ENCODE measurements at places on chromosomes 3 and 15. TPM values are rescaled to one million over a fixed set of nuclear protein-coding genes. Genes with fewer than 3 reads are reported as not detected.

Gene RNF168
- total RNA-seq = 8.9 TPM

Gene CAV3
- not detected for total RNA-seq

Gene EBLN2
- total RNA-seq = 11.5 TPM

Gene PRSS50
- total RNA-seq = 3.1 TPM

DNA sequence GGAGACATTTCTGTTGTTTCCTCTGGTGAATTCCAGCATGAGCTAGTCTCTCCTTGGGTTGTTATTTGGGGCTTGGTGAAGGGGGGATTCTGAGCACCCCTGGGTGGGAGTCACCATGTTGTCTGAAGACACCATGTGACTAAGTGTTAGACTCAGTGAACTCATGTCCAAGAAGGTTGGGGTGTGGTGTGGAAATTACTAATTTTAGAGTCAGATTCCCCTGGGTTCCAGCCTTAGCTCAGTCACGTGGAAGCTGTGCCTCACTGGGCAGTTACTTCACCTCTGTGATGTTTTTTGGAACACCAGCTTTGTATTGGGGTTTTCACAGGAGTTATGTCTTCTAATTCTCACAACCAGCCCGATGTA, 171.5 kb downstream of the RPLP1 start:
- no peak overlapping the region for H3K27ac ChIP-seq
- H3K4me3 ChIP-seq = no peak overlapping the region
- no peaks in the 10 kb centered on the region for H3K27me3 ChIP-seq

DNA sequence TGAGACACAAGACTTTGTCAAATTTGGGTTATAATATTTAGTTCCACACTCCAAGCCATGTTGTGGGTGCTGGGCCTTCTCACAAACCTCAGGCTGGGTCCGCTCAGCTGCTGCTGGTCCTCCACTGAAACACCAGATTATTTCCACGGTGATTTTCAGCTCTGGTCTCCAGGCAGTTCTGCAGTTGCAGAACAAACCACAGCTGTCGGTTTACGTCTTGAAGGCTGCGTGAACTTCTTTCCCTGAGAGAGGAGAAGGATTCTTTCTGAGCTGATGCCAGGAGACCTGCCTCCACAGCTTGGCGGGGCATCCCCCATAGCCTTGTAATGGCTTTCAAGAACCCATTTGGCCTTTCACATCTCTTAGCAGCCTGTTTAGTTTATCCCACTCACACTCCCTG, 16.2 kb downstream of the GALNT15 start:
- no peak overlapping the region for H3K27ac ChIP-seq
- H3K27me3 ChIP-seq = no peaks in the 10 kb centered on the region
- no peak for DNase-seq
- no peak overlapping the region for H3K4me3 ChIP-seq
- H3K36me3 ChIP-seq = no peaks in the 10 kb centered on the region

DNA sequence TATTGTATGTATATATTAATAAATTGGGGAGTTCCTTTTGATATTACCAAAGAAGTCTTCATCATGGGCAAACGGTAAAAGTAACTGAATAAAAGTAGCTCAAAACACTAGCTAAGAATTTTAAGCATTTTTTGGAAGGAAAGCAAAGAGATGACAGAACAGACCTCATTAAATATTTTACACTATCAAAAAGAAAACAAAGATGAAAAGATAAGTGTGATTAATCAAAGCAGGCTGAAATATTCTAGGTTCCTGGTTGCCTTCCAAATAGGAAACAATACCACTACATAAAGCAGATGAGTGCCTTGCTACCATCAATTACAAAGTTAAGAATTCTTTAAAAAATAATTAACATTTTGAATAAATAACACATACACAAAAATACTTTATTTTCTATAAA, 3.6 kb downstream of the NKIRAS1 start:
- no peak overlapping the region for H3K4me3 ChIP-seq
- DNase-seq = no peak
- no peaks in the 10 kb centered on the region for H3K27me3 ChIP-seq
- H3K36me3 ChIP-seq = peaks cover 2% of the 10 kb centered on the region
- H3K27ac ChIP-seq = no peak overlapping the region
- peaks cover 23% of the 10 kb centered on the region for H3K4me1 ChIP-seq

DNA sequence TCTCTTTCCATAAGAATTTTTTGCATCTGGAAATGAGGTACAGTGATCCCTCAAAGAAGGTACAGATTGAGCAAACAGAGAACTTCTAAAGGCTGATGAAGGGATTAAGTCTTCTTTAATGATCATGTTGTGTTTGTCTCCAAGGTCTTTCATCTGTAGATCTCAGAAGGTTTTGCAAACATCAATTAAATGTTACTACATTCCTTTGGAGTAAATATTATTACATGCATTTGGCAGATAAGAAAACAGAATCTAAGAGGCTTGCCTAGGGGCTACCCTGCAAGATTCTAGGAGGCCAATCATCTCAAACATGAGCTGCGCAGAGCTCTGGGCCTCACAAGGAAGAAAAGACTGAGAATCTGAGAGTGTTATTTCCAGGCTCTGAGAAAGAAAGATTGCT, 70.9 kb upstream of the LPP start:
- H3K27me3 ChIP-seq = no peaks in the 10 kb centered on the region
- H3K36me3 ChIP-seq = no peaks in the 10 kb centered on the region
- H3K4me3 ChIP-seq = no peak overlapping the region
- DNase-seq = no peak
- no peaks in the 10 kb centered on the region for H3K4me1 ChIP-seq

- H3K4me1 ChIP-seq = peaks cover 22% of the 10 kb centered on the region
- H3K27me3 ChIP-seq = no peaks in the 10 kb centered on the region
- no peak overlapping the region for H3K27ac ChIP-seq
- H3K4me3 ChIP-seq = no peak overlapping the region
These were observed 26.7 kb downstream of the FLNB start for GRCh38 chr3:58034738-58035523.

GRCh38 chr3:189158034-189158433, 13.7 kb upstream of the TPRG1 start:
- no peak overlapping the region for H3K4me3 ChIP-seq
- no peaks in the 10 kb centered on the region for H3K36me3 ChIP-seq
- H3K27me3 ChIP-seq = no peaks in the 10 kb centered on the region
- no peaks in the 10 kb centered on the region for H3K4me1 ChIP-seq
- no peak for DNase-seq

DNA sequence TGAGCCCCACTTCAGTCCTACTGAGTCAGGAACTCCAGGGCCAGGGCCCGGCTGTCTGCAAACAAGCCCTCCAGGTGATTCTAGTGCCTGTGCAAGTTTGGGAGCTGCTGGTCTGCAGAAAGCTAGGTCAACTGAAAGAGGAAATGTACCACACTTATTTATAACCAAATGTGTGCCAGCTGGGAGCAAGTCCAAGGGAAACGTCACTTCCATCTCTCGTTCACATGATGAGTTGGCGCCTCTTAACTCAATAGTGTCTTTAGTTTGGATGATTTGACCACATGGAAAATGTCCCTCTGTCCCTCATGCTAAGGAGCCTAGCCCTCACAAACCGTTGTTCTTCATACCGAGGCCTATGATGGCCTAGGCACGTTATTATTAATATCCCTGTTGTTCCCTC, 43.2 kb downstream of the GOLGA8S start:
- no peak overlapping the region for H3K4me3 ChIP-seq
- H3K27ac ChIP-seq = no peak overlapping the region
- no peaks in the 10 kb centered on the region for H3K4me1 ChIP-seq
- no peaks in the 10 kb centered on the region for H3K36me3 ChIP-seq
- H3K27me3 ChIP-seq = no peaks in the 10 kb centered on the region

DNA sequence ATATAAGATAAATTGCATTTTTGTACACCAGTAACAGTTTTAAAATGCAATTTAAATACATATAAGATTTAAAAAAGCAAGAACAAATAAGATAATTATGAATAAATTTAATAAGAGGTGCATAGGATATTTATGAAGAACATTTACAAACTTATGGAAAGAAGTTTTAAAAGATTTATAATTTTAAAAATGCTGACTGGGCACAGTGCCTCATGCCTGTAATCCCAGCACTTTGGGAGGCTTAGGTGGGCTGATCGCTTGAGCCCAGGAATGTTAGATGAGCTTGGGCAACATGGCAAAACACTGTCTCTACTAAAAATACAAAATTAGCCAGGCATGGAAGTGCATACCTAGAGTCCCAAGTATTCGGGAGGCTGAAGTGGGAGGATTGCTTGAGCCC, 37.8 kb downstream of the EOMES start:
- DNase-seq = no peak
- H3K27ac ChIP-seq = no peak overlapping the region
- H3K4me3 ChIP-seq = no peak overlapping the region
- no peaks in the 10 kb centered on the region for H3K36me3 ChIP-seq
- H3K27me3 ChIP-seq = no peaks in the 10 kb centered on the region

DNA sequence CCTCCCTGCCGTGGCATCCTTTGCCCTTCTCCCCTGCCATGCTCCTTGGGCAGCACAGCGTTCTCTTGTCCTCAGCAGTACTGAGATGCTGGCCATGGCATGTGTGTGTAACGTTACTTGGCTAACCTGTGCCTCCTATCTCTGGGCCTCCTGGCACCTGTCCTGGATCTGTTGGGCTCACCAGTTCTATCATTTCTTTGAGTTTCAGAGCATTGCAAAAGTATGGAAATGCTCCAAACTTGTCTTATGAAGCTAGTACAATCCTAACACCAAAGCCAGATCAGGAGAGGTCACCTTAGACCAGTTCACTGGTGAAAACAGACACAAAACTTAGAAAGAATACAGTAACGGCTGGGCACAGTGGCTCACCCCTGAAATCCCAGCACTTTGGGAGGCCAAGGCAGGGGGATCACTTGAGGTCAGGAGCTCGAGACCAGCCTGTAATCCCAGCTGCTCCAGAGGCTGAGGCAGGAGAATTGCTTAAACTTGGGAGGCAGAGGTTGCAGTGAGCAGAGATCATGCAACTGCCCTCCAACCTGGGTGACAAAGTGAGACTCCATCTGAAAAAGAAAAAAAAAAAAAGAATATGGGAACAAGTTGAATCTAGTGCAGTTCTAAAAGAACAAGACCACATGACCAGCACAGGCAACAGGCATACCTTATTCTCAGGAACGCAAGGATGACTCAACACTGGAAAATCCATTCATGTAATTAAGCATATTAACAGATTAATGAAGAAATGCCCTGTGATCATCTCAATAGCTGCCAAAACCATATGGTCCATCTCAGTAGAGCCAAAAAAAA, 62.4 kb upstream of the TRPM1 start:
- no peaks in the 10 kb centered on the region for H3K36me3 ChIP-seq
- H3K27me3 ChIP-seq = no peaks in the 10 kb centered on the region
- H3K4me1 ChIP-seq = peaks cover 14% of the 10 kb centered on the region
